ENCODE measurements at places on chromosomes 3 and 15. TPM values are rescaled to one million over a fixed set of nuclear protein-coding genes. Genes with fewer than 3 reads are reported as not detected.

The CCR8 gene
- total RNA-seq, result not detected

The CCRL2 gene
- total RNA-seq, result not detected

The SHC4 gene
- 0.25 TPM for total RNA-seq

The CRABP1 gene
- not detected for total RNA-seq

The LCMT2 gene
- total RNA-seq, result 5.4 TPM

The CCNDBP1 gene
- total RNA-seq, result 43.2 TPM

The RNU5B-1 gene
- total RNA-seq, result not detected

The CKMT1B gene
- 29.7 TPM for total RNA-seq

The SLC28A2 gene
- total RNA-seq, result not detected
